ENCODE measurements at places on chromosomes 7 and 10.

- peak; percentile 54 for DNase-seq
These were observed 57.8 kb downstream of the ZRANB1 start for GRCh38 chr10:124999433-125000365.

- DNase-seq, result no peak
These were observed 4.5 kb downstream of the DLG5 start for GRCh38 chr10:77922055-77922454.

GRCh38 chr10:49169776-49170175 is 18.4 kb downstream of the TMEM273 start:
- no peak for DNase-seq

GRCh38 chr7:149763563-149764240 is 9.7 kb downstream of the ZNF467 start:
- DNase-seq, result no peak

DNA sequence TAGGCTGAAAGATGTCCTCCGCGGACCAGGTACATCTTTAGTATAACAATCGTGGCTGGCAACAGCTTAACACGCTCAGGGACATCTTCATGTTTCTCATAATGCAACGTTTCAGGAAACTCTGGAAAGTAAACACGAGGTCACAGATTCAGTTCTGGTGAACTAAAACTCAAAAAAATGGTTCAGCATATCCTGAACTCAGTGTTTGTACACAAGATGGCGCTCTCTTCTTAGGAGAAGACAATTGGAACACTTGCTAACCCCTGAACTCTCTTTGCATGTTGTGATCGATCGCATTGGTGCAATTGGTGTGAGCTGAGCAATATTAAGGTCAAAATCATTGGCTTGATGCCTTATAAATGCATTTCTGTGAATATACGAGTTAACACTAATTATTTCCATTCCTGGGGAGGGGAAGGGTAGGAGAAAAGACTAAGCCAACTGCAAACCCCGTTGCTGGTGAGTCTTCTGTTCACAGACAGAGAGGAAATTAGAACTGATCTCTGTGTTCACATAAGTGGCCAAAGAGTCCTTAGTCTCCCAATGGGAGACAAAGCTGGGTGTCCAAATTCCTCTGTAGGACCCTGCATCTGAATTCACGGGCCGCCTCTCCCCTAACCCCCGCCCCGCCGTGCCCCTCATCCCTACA is 52.6 kb upstream of the FAM180A start:
- peak; percentile 79 for DNase-seq

Measured in lung microvascular endothelial cell (primary cell).